ENCODE measurements at places on chromosomes 1 and 21. TPM values are rescaled to one million over a fixed set of nuclear protein-coding genes. Genes with fewer than 3 reads are reported as not detected.

CHIA gene
- not detected for total RNA-seq

CELA2B gene
- 0.32 TPM for total RNA-seq

TMOD4 gene
- total RNA-seq: 2.3 TPM

HTR6 gene
- not detected for total RNA-seq

ARID1A gene
- 40.6 TPM for total RNA-seq

CELA3B gene
- not detected for total RNA-seq

EXTL1 gene
- total RNA-seq: 2.3 TPM

EPHB2 gene
- total RNA-seq: 16.2 TPM

TLCD4 gene
- 28.1 TPM for total RNA-seq

FCRL2 gene
- 0.26 TPM for total RNA-seq

SLFNL1 gene
- total RNA-seq: 0.69 TPM

HUNK gene
- 7.3 TPM for total RNA-seq

SV2A gene
- total RNA-seq: 5.5 TPM

EXOSC10 gene
- total RNA-seq: 54.0 TPM

OR6F1 gene
- total RNA-seq: not detected

CFH gene
- 299 TPM for total RNA-seq

ORC1 gene
- total RNA-seq: 2.7 TPM

ELF3 gene
- total RNA-seq: 123 TPM

SESN2 gene
- 3.1 TPM for total RNA-seq

ANGPTL3 gene
- not detected for total RNA-seq

OR2G6 gene
- total RNA-seq: not detected

ZFP69B gene
- 6.6 TPM for total RNA-seq

ZBTB48 gene
- 19.6 TPM for total RNA-seq

GSTM5 gene
- total RNA-seq: 18.2 TPM

ARHGEF2 gene
- 63.3 TPM for total RNA-seq

TCHH gene
- not detected for total RNA-seq

IFI44 gene
- 49.8 TPM for total RNA-seq

DNAH14 gene
- total RNA-seq: 70.4 TPM

PGBD5 gene
- 2.5 TPM for total RNA-seq

RHEX gene
- total RNA-seq: 12.5 TPM

SORT1 gene
- 26.5 TPM for total RNA-seq

RIPPLY3 gene
- not detected for total RNA-seq

PPM1J gene
- 0.37 TPM for total RNA-seq

Data from urinary bladder (tissue), 4 donors.